Caudate nucleus (tissue), 63 donors: ENCODE measurements at places on chromosomes 6 and 20.

DNA sequence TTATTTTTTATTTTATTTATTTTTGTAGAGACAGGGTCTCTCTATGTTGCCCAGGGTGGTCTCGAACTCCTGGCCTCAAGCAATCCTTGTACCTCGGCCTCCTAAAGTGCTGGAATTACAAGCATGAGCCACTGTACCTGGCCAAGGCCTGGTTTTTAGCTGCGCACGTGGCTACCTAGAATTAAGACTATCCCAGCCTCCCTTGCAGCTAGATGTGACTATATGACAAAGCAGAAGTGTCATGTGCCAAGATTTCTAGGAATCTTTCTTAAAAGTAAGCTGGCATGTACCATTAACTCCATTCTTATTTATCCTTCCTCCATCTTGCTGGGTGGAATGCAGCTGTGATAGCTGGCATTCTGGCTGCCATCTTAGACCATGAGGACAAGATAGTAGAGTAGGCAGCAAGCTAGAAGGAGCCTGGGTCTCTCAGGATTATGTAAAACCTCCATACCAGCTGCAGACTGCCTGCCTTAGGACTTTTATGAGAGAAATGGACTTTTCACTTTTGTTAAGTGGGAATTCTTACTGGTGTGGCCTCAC lies 2.1 kb upstream of the SPDEF start:
- no peak for DNase-seq

DNA sequence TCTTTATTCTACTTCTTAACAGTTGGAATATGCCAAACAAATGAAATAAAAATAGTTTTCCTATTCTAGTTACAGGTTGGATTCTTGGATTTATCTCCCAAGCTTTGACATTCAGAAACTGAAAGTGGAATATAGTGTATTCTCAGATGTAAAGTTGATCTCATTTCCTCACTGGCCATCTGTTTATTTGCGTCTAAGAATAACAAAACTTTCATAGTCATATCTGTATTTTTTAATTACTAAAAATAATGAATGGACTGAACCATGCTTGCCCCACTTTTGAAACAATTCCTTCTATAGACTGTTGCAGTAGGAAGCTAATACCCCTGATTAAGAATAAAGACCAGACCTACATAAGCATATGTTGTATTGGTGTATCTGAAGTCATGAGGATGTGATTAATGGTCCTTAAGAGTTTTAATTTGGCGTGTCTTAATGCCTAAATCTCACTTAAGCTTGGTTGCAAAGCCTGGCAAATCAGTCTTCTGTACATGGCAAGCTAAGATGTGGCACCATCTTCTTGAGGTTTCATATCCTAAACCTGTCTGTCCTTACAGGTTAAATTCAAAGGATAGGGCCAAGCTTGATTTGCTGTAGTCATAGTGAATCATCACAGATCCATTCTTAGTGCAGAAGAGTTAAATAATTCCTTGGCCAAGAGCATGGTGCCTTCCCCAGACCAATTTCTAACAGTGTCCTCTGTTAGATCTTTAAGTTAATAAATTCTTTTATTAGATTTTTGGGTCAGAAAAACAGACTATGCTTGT lies 58.9 kb downstream of the FOXO3 start:
- DNase-seq = no peak

DNA sequence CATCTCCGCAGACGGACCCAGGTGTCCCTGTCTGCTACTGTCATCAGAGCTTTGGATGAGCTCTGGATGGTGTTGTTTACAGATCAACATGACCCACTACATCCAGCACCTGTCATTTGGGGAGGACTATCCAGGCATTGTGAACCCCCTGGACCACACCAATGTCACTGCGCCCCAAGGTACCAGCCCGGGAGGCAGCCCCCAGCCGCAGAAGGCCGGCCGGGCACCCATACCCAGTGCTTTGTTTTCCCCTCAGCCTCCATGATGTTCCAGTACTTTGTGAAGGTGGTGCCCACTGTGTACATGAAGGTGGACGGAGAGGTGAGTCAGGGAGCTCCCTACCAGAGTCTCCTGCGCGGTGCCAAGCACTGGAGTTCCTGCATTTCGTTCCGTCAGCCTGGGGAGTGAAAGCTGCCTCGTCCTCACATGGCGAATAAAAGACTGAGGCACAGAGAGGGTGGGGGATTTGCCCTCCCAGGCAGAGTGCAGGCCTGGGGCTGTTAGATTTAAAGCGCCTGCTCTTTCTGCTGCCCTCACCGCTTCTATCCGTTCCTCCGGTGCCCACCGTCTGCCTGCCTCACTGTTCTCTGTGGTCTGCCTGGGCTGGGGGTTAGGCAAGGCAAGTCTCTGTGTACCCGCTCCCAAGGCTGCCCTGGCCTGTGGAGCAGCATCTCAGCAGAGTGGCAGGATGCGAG lies 14.2 kb downstream of the ERGIC3 start:
- no peak for DNase-seq

GRCh38 chr20:56630506-56631317 lies 1.6 kb downstream of the TFAP2C start:
- no peak for DNase-seq

DNA sequence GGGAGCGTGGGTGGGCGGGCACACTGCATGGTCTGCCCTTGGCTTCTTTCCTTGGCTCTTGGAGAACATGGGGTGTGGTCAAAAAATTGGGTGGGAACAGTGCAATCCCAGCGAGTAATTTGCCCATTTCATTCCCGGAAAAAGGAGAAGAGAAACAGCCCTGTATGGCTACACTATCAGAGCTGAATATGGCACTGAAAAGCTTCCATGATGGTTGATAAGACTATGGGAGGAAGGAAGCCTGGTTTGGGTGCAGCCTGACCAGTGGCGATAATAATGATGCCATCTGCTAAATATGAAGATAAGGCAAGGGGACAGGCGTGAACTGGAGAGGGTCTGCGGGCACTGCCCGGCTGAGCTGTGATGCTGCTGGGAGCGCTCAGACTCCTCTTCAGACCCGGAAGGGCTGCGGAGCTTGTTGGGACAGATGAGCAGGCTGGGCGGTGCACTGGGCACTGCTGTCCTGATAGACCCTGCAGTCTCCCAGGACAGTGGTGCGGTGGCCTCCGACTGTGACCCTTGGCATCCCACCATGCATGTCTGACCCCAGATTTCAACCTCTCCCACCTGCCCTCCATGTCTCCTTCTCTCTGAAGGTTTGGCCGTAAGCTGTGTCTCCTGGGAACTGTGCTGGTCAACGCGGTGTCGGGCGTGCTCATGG lies 10.2 kb downstream of the SLC22A1 start:
- DNase-seq = no peak

DNA sequence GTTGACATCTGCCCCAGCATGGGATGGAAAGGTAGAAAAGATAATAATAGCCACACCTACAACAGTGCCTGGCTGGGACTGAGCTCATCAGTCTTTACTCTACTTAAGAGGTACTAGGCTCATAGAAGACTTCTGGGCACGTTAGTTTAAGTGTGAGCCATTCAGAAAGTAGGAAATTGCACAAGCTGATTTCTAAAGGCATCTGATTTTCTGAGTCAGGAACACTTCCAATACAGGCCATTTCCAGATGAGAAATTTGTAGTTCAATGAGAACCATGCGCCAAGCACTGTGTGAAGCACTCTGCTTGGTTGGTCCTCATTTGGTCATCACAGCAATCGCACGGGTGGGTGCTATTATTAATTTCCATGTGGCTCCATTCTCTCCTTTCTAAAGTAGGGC lies 42.3 kb downstream of the MOCS1 start:
- no peak for DNase-seq

DNA sequence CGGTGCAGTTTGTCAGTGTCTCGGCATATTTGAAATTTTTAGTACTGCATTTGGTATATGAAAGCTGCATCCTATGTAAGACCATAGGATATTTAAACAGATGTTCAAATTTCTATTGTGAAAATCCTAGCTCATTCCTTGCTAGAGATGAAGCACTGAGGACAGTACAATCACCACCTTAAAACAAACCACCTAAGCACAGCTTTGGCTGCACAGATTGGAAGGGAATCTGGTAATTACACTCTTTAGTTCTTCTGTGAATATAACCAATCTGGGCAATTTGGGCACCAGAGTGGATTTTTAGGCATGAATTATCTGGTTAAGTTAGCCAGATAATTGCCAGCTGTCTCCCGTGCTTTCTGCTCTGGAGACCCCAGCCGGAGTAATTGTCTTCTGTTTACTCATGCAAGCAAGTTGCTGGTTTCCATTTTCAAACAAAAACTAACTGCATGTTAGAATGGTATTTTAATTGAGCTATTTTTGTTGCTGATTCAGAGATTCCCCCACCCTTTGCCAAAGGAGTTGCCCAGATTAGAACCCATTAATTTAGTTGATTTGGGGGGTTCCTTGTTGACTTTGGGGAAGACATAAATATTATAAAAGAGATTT lies 36.9 kb downstream of the E2F3 start:
- DNase-seq = no peak

DNA sequence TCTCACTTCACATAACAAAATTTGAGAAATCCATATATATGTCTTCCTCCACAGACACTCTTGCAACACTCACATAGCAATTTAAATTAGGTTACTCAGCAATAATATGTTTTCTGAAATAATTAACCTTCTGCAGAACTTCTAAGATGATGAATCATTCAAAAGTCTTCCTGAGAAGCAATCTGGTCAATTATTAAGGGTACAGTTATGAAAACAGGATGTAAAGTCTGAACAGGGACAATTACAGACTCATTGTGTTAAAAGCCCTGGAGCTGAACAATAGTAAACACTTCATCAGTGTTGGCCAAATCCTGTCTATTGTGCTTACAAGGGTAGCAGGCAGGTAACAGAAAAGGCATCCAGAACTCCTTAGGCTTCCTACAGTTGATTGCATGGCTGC lies 75.4 kb downstream of the FILIP1 start:
- no peak for DNase-seq

DNA sequence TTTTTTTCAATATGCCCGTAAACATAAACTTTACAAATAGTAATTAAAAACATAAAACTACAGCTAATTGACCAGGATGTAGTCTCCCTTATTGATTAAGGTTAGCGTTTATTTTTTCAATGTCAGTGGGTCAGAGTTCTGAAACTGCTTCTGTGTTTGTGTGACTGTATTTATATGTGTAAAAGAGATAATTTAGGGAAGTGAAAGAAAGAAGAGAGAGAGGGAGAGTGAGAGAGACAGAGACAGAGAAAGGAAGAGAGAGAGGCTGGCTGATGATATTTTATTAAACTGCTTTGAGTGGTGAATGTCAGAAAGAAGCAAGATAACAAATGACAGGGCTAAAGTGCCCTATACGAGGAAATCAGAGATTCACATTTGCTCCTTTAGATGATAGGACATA lies 266.1 kb upstream of the PTCHD4 start:
- no peak for DNase-seq

GRCh38 chr6:80434691-80435350 lies 328.4 kb downstream of the BCKDHB start:
- no peak for DNase-seq

DNA sequence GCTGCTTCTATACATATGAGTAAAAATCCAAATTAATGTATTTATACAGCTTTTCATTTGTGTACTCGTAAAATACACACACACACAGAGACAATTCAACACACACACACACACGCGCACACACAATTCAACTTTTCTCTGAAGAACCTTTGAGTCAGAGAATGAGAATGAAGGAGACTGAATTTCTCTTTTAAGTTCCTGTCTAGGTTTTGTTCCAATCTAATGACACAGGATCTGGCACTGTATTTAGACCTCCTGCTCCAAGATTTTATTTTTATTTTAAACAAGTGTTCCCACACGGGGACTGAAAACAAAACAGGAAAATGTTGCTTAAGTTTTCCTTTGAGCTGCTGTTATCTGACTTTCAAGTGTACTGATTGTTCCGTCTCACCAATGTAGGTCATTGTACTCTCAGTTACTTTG lies 250.8 kb downstream of the LAMA2 start:
- DNase-seq = no peak

DNA sequence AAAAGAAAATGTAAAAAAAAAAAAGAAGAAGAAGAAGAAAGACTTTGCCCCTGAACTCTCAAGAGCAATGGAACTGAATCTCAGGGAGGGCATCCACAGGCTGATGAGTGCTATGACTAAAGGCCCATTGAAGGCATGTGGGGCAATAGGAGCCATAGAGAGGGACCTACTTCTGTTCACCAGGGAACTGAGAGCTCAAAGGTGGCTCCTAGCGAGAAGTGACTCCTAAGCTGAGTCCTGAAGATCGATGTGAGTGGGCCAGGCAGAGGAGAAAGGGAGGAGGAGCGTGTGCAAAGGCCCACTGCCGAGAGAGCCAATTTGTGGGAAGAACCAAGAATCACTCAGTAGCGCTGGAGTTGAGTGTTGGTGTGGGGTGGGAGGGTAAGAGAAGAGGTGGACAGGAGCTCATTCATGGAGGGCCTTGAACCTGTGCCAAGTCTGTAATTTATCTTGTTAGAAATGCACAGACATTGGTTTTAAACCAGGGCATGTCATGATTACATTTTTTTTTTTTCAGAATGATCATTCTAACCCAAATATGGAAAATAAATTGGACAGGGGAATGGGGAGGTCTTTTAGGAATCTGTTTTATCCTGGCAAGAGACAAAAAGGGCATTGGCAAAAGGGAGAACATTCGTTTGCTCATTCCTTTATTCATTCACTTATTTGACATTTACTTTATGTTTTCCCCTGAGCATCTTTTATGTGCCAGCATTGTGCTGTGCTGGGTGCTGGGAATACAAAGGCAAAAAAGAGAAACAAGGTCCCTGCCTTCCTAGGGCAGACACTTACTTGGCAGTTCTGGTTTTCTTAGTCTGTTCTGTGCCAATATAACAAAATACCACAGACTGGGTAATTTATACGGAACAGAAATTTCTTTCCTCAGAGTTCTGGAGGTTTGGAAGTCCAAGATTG lies 67.4 kb upstream of the DSP start:
- DNase-seq = no peak

DNA sequence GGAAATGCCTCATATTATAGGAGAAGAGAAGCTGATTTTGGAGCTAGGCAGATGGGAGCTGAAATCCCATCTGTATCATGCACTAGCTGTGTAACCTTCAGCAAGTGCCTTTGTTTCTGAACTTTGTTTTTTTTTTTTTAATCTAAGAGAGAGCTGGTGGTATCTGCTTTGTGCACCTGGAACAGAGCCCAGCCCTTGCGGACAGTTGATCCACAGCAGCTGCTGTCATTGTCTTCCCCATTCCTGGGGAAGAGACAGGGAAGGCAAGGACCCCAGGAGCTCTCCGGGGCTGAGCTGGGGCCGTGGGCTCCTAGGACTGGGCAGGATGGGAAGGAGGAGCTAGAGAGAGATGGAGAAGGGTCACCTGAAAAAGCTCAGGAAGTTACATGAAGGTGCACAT lies 92.1 kb downstream of the SYNJ2 start:
- no peak for DNase-seq
